Vagina (tissue), 2 donors: ENCODE measurements at places on chromosomes 2 and 18.

- H3K4me1 ChIP-seq, result no peaks in the 10 kb centered on the region
- no peaks in the 10 kb centered on the region for H3K36me3 ChIP-seq
- no peaks in the 10 kb centered on the region for H3K27me3 ChIP-seq
These were observed 370.3 kb downstream of the MEIS1 start for GRCh38 chr2:66805016-66805865.

GRCh38 chr2:3667151-3667631 is 9.2 kb downstream of the ALLC start:
- H3K36me3 ChIP-seq, result no peaks in the 10 kb centered on the region
- no peaks in the 10 kb centered on the region for H3K4me1 ChIP-seq
- no peaks in the 10 kb centered on the region for H3K27me3 ChIP-seq
- no peak overlapping the region for H3K27ac ChIP-seq
- no peak overlapping the region for H3K4me3 ChIP-seq

DNA sequence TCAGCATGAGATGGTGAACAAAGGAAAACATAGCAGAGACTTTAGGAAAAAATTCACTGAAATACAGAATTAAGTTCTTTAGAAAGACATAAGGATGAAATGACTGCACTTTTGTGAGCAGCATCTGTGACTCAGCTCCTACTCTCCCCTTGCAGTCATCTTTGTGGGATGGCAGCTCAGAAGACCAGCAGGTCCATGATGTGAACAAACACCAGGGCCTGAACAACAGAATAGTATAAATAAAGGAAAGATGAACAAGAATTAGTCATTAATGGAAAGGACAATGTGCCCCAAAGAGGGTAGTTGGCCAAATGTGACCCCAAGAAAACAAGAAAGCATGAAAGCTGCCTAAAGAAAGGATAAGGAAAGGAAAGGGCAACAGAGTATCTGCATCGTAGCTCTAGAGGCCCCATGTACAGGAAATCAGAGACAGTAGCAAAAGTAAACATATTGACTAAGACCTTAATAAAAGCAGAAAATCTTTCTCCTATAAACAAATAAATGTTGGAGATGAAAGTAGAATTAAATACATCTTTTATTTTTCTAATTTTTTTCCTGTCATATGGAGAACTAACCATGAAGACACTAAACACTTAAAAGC is 318.0 kb downstream of the ZEB2 start:
- H3K27me3 ChIP-seq, result no peaks in the 10 kb centered on the region
- H3K36me3 ChIP-seq, result no peaks in the 10 kb centered on the region
- H3K4me1 ChIP-seq, result no peaks in the 10 kb centered on the region
- no peak for DNase-seq

- H3K36me3 ChIP-seq, result no peaks in the 10 kb centered on the region
- H3K27me3 ChIP-seq, result no peaks in the 10 kb centered on the region
- no peak for DNase-seq
- no peak overlapping the region for H3K4me3 ChIP-seq
These were observed 56.1 kb upstream of the DNMT3A start for GRCh38 chr2:25397777-25398176.

DNA sequence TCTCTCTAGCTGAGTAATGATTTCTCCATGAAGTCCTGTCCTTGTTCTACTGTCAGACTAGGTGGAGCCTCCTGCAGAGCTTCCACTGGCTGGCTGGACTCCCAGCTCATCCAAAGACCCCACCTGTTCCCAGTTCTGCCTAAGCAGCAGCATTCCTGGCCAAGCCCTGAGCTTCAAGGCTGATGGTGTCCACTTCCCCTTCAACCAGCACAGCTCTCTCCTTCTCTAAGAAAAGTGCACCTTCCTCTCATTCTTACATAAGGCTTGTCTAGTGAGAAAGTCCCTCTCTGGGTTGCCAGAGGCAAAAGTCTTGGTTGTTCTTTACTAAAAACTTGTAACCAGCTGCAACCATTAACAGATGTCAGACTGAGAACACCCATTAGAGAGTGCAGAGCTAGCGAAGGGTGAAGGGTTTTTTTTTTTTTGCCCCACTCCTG is 58.9 kb downstream of the CXCR4 start:
- H3K27ac ChIP-seq, result no peak overlapping the region
- H3K4me3 ChIP-seq, result no peak overlapping the region
- DNase-seq, result no peak
- no peaks in the 10 kb centered on the region for H3K4me1 ChIP-seq
- no peaks in the 10 kb centered on the region for H3K36me3 ChIP-seq
- H3K27me3 ChIP-seq, result no peaks in the 10 kb centered on the region

- DNase-seq, result no peak
- H3K27ac ChIP-seq, result no peak overlapping the region
- H3K4me3 ChIP-seq, result no peak overlapping the region
- peaks cover 5% of the 10 kb centered on the region for H3K4me1 ChIP-seq
- H3K27me3 ChIP-seq, result no peaks in the 10 kb centered on the region
- H3K36me3 ChIP-seq, result no peaks in the 10 kb centered on the region
These were observed 4.1 kb downstream of the MGAT4A start for GRCh38 chr2:98726735-98727368.

DNA sequence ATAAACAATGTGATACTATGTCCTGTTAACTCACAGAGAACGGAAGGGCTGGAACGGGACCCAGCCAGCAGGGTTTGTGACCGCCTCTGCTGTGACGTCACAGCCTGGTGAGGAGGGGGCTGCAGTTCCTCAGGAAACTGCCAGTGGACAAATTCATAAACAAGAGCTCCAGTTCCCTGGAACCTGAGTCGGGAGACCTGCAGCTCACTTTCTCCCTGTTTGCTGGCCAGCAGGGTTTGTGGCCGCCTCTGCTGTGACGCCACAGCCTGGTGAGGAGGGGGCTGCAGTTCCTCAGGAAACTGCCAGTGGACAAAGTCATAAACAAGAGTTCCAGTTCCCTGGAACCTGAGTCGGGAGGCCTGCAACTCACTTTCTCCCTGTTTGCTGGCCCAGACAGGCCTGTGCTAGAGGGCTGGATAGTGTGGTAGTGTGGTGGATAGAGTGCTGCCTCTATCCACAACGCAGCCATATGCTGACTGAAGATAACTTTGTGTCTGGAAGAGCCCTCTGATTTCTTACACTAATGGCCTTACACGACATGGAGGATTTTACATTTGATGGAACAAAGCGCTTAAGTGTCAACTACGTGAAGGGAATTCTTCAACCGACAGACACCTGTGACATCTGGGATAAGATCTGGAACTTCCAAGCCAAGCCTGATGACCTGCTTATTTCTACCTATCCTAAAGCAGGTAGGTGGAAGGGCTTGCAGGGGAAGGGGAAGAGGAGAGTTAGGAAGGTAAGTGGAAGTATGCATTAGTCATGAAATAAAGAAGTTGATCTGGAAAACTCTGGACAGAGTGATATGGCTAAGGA is at the start of gene SULT1C4:
SULT1C4 (plus strand) TSS at position 140 of the 816 bp plus-strand sequence; CDS start at position 524, 384 bp downstream.
- no peaks in the 10 kb centered on the region for H3K27me3 ChIP-seq
- H3K36me3 ChIP-seq, result no peaks in the 10 kb centered on the region
- peaks cover 11% of the 10 kb centered on the region for H3K4me1 ChIP-seq
- peak within 1 kb of the TSS; percentile 40 for H3K4me3 ChIP-seq
- H3K27ac ChIP-seq, result peak within 1 kb of the TSS; percentile 84
- no peak for DNase-seq

- H3K36me3 ChIP-seq, result no peaks in the 10 kb centered on the region
- peaks cover 68% of the 10 kb centered on the region for H3K4me1 ChIP-seq
- H3K4me3 ChIP-seq, result no peak overlapping the region
- no peak for DNase-seq
- H3K27me3 ChIP-seq, result no peaks in the 10 kb centered on the region
These were observed 8.1 kb downstream of the NPC1 start for GRCh38 chr18:23578067-23578701.
